ENCODE measurements at places on chromosomes 3 and 15. TPM values are rescaled to one million over a fixed set of nuclear protein-coding genes. Genes with fewer than 3 reads are reported as not detected.

The TRIM71 gene
- not detected for total RNA-seq

The P2RY14 gene
- total RNA-seq, result not detected

The BFSP2 gene
- total RNA-seq, result not detected

The PLCB2 gene
- 5.1 TPM for total RNA-seq

The OXTR gene
- 4.8 TPM for total RNA-seq

The ANKRD34C gene
- total RNA-seq, result not detected

The PARP15 gene
- 4.3 TPM for total RNA-seq

The ZNF197 gene
- total RNA-seq, result 11.1 TPM

The ILDR1 gene
- not detected for total RNA-seq

The MKRN3 gene
- 0.58 TPM for total RNA-seq

The CSTA gene
- total RNA-seq, result not detected

The GOLGA8F gene
- not detected for total RNA-seq

The PLD1 gene
- 47.6 TPM for total RNA-seq

The TAMM41 gene
- total RNA-seq, result 18.8 TPM

The GHSR gene
- not detected for total RNA-seq

The PHC3 gene
- 29.7 TPM for total RNA-seq

The ERC2 gene
- total RNA-seq, result 0.19 TPM

The CCR8 gene
- not detected for total RNA-seq

The LRRC31 gene
- not detected for total RNA-seq
